ENCODE measurements at places on chromosomes 11 and 22.

- no peak for DNase-seq
Observed at GRCh38 chr11:124950601-124951330, 3.2 kb upstream of the CCDC15 start.

DNA sequence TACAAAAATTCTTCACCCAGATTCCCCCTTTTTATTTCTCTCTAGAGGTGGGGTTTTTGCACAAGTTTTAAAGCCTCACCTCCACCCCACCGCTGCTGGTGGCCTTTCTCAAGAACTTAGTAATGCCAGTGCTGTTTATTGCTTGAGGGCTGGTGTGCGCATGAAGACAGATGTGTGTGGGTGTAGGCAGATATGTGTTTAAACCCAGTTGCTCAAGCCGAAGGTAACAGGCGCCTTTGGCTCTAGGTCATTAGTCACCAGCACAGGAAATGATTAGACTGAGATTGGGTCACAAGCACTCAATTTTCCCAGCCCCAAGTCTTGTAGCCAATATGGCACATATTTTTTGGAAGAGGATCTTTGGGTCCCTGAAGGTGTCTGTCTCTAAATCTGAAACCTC lies 2.7 kb upstream of the CLMP start:
- no peak for DNase-seq

DNA sequence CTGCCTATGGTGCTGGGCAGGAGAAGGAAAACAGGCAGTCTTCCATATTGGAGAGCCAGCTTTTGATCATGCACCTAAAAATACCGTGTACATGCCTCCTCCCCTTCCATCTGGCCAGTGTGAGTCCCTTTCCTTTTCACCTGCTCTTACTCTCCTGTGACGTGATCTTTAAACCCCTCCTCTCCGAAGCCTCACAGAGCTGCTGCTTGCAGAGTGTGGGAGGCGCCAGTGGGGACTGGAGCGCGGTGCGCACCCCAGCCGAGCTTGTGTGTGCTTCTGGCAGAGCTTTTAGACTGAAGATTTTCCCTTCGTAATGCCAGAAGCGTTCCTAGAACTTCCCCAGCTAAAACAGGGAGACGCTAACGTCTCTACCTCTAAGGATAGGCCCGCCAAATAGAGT lies 29.8 kb downstream of the MUC6 start:
- DNase-seq: peak; percentile 58

GRCh38 chr11:69035150-69035945 lies 13.4 kb upstream of the TPCN2 start:
- no peak for DNase-seq

DNA sequence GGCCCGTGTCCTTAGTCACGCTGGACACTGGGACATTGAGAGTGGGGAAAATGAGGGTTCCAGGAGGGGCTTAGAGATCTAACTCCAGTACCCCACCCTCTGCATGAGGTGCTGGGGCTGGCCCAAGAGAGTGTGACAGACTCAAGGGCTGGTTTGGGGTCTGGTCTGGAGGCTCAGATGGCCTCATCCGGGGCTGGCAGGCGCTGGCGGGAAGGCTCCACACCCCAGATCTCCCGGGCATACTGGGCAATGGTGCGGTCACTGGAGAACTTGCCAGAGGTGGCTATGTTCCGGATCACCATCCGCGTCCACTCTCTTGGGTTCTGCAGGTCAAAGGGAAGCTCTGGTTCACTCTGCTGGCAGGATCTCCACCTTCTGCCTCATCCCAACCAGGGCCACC lies 2.5 kb upstream of the RASGRP2 start:
- DNase-seq: no peak

GRCh38 chr22:36855478-36855877 lies 5.3 kb upstream of the NCF4 start:
- DNase-seq: no peak

DNA sequence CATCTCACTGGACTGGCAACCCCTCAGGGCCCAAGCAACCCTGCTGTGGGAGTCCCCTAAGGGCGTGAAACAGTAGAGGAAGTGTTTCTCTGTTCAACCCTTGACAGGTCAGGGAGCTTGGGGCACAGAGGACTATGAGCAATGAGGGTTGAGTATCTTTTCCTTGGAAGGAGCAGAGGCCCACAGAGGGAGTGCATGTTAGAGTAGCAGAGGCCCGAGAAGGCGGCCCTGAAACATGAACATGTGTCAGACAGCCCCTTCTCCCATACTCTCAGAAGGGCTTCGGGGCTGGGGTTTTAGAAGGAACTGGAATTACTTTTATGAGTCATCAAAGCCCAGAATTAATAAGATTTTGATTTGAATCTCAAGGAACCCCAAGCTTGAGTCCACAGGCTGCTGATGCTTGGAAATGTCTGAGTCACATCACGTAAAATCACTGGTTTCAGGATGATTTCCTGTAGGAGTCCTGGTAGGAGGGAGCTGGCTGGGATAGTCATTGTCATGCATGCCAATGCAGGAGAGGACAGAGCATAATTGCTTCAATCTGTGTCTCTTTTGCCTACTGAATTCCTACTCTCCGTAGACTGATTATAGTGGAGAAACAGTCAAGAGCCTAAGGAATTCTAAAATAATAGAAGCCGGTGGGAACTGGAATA lies 22.6 kb downstream of the C11orf71 start:
- DNase-seq: no peak

GRCh38 chr11:61954106-61954850 lies 4.1 kb downstream of the BEST1 start:
- no peak for DNase-seq

DNA sequence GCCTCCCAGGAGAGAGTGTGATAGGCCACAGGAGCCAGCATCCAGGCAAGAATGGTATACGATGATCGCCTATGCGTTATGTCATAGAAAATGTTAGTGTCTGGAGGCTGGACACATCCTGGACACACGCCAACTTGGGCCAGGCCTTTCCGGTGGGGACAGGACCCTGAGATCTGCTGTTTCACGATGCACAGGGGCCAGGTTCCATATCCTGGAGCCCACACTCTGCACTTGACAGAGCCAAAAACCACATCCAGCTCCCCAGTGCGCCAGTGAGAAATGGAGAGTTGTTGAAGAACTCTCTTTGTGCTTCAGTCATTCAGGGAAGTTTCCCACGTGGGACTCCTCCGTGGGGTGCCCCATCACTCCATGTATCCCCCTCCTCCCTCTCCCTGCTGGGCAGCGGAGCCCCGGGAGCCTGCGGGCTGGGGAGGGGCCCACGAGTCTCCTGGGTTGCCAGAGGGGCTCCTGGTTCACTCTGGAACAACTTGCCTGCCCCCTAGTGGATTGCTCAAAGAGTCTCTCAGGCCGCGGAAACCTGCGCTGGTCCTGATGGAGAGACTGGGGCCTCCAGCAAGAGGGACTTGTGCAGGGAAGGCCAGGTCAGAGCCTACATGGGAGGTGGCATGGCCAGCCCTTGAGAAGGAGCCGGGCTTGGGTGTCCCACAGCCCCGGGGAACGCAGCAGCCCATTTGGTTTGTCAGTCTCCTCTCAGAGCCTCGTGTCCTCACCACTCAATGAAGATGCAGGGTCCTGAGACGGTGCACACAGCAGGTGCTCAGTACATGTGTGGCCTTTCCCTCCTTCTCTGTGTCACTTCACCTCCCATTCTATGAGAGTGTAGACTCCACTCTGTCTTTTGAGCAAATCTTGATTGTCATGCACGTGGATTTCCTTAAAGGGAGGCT lies 10.2 kb upstream of the LRRC32 start:
- peak; percentile 73 for DNase-seq

All from COR-L47 (cell line).